ENCODE measurements at places on chromosomes 16 and 17.
A peak's percentile ranks its signal among the peaks of the same experiment; 100 is the strongest.

GRCh38 chr17:65020284-65020683 is 36.3 kb downstream of the GNA13 start:
- DNase-seq, result no peak

DNA sequence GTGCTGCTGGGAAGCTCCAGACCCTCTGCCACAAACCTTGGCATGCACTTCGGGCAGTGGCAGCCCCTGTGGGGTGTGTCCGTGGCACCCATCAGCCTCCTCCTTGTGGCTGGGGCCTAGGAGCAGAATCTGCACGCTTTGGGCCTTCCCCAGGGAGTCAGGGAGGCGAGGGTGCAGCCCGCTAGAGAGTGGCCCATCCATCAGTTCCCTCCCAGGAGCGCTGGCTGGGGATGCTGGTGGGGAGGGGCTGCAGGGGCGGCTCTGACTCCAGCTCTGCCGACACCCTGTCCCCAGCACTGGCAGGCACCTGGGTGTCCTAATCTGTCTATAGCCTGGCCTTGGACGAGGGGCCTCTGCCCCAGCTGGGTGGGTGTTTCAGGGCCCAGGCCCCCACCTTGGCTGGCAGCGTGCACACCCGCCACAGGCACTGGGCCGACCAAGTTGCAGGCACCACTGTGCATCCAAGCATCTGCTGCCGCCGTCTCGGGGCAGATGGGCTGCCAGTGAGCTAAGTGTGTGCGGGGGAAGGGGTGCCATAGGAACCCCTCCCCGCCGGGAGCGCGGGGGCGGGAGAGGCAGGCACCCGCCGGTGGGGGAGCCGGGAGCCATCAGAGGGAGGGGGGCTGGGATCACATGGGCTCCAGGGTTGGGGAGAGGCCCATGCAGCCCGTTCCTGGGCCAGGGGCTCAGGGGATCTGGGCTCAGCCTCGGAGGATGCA is 30.2 kb downstream of the ENDOV start:
- no peak for DNase-seq

DNA sequence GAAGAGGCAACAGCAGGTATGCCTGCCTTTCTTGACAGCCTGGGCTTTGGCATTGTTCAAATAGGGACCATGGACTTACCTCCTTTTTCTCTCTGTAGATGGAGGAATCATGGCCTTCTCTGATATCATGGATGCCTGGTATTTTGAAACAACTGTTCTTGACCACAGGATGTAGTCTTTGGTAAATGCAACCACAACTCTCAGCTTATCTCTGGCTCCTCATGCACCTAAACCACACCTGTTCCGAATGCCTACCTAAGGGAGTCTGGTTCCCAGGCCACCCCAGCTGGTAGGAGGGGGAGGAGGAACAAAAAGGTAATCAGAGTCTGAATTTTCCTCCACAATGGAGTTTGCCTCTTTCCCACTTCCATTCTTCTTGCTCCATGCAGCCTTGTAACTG is 18.8 kb downstream of the CDK5RAP3 start:
- DNase-seq, result no peak

GRCh38 chr17:83200231-83200699 is 120.9 kb downstream of the METRNL start:
- DNase-seq, result peak; percentile 85

- no peak for DNase-seq
Measured at GRCh38 chr16:64394061-64394460, 727.8 kb downstream of the CDH11 start.

- peak; percentile 89 for DNase-seq
Measured at GRCh38 chr16:66483689-66484452, 56.8 kb downstream of the BEAN1 start.

GRCh38 chr16:12204601-12205000 is 228.1 kb downstream of the SNX29 start:
- DNase-seq, result no peak

DNA sequence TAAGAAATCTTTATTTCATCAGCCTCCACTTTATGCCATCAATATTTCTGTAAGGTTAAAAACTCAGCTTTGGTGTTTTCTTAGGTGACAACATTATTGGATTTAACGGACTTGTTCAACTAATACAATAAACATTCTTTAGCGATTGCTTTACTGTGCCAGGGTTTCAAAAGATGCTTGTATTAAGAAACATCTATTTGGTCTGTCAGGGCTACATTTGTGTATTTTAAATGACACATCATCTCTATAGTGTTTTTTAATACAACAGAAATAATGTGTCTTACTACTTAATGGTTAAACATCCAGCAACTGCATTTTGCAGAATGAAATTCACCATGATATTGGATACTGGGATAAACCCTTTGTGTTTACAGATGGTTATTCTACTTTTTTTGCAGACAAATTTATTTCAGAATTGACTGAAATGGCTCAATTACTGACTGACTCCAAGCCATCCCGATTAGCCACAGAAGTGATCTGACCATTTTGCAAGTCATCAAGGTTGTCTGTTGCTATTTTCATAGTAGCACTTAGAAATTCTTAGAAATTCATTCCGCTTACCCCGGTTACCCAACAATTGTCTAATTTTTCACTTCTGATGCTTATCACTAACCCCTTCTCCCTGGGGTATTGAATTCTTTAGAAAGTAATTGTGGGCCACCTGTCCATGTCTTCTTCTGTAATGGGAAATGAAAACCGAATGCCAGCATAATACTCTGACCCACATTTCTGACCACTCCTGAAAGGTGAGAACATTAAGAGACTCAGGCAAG is 63.7 kb downstream of the HS3ST3A1 start:
- no peak for DNase-seq

DNA sequence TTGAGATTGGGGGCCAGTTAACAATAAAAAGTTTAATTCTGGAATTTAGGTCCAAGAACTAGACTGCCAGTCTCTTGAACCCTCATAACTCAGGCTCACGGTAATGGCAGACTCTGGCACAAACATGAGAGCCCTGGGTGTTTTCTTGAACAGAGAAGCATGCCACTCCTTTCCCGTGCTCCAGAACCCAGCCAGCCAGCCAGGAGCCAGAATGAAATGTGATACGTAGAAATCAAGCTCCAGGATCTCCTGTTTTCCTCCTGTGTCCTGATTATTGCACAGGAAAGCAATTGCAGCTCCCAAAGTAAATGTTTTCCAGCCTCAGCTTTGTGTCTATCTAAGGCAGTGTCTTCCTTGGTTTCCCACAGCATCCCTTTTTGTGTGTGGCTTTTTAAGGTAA is 46.2 kb upstream of the NOL11 start:
- DNase-seq, result no peak

DNA sequence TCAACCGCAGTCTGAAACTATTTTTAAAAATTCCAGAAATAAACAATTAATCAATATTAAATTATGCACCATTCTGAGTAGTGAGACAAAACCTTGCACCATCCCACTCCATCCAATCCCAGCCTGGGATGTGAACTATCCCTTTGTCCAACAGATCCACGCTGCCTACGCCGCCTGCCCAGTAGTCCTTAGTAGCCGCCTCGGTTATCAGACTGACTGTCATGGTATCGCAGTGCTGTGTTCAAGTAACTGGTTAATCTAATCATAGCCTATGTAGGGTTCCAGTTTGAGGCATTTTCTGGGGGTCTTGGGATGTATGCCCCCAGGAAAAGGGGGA is 437.7 kb downstream of the HS3ST3B1 start:
- DNase-seq, result no peak

GRCh38 chr16:64926476-64926875 is 195.4 kb downstream of the CDH11 start:
- no peak for DNase-seq

DNA sequence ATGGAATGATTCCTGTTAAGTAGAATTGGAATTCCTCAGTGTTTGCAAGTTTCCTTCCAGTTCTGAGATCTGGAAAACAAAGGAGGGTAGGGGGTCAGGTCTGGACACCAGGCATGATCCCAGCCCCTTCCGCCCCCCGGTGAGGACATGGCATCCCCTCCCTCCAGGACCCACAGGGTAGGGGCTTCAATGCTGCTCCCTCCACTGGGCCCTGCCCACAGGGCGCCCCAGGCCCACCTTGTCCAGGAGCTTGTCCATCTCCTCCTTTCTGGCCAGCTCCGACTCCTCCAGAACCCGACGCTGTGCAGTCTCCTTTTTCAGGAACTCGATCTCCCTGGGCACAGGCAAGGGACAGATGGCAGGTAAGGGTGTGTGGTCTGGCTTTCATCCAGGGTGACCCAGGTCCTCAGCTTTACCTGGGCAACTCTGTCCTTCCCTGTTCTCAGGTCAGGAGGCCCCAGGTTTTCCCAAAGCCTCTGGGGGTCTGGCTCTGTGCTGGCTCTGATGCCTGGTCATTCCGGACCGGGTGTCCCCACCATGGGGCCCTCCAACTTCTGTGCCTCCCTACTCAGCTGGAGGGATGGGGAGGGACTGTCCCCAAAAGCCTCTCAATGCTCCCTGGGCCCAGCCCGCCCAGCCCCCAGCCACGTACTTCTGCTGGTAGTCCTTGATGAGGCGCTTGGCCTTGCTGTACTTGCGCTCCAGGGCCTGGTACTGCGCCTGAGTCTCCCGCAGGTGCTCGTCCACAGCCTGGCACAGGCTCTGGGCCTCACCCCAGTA is 5.5 kb upstream of the SAMD14 start:
- no peak for DNase-seq

DNA sequence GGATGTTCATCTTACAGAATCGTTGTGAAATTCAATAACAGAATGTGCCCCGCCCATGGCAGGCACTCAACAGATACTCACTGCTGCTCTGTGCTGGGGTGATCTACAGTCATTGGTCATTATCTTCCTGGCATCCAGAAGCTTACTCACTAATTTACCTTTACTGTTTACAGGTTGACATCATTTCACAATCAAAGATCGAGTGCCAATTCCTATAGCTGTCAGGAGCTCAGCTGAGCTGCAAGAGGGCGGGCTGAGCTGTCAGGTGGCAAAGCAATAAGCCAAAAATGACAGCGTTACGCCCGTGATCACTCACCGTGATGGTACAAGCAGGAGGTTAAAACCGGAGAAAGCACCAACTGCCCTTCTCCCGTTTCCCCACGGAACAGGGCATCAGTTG is 51.2 kb downstream of the LITAF start:
- DNase-seq, result no peak

- DNase-seq, result no peak
Measured at GRCh38 chr17:1216217-1217088, 36.7 kb upstream of the ABR start.

- no peak for DNase-seq
Measured at GRCh38 chr16:69542974-69543373, 22.8 kb upstream of the NFAT5 start.

GRCh38 chr17:6422654-6423241 is 12.2 kb downstream of the AIPL1 start:
- no peak for DNase-seq

GRCh38 chr16:13672196-13672595 is 247.8 kb upstream of the ERCC4 start:
- no peak for DNase-seq
